ENCODE measurements at places on chromosomes 11 and 22.
A peak's percentile ranks its signal among the peaks of the same experiment; 100 is the strongest.

GRCh38 chr22:21791635-21792625 is 56.3 kb upstream of the YPEL1 start:
- H3K36me3 ChIP-seq: peaks cover 17% of the 10 kb centered on the region
- H3K4me1 ChIP-seq: peaks cover 6% of the 10 kb centered on the region
- no peaks in the 10 kb centered on the region for H3K27me3 ChIP-seq
- peak overlapping the region; percentile 24 for H3K27ac ChIP-seq
- no peak for DNase-seq
- H3K4me3 ChIP-seq: no peak overlapping the region

GRCh38 chr22:32874385-32874784 is 72.9 kb downstream of the TIMP3 start:
- no peak overlapping the region for H3K4me3 ChIP-seq
- H3K4me1 ChIP-seq: no peaks in the 10 kb centered on the region
- H3K27ac ChIP-seq: no peak overlapping the region
- peaks cover 11% of the 10 kb centered on the region for H3K27me3 ChIP-seq

DNA sequence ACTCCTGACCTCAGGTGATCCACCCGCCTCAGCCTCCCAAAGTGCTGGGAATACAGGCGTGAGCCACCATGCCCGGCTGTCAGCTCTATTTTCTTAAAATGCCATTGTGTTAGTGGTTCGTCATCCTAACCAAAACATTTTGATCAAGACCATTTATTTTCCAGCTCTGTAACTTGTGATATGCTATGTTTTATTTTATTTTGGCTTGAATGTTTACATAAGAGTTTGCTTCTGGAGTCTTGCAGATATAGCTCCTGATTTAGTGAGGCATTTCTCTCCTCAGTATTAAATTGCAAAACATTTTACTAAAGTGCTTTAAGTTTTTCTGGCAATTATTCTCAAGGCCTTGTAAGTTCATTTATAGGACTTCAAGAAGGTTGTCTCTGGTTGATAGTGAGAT is 4.4 kb downstream of the EP300 start:
- peaks cover 41% of the 10 kb centered on the region for H3K4me1 ChIP-seq
- H3K4me3 ChIP-seq: peak overlapping the region; percentile 47
- no peak for DNase-seq

DNA sequence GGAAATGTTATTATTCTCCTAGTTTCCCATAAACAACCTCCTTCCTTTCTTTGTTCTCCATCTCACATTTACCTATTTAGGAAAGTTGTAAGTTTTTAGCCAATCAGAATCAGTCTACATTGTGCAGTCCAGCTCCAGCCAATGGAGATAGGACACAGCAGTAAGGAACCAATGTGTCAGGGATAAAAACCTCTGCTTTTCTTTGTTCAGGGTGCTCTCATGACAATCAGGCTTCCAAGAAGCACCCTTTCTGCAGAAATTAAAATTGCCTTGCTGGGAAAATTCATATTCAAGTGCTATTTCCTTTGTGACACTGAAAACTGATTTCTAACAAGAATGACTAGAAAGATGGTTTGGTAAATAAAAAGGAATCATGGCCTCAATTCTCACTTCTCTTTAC is 14.6 kb downstream of the SCGB2A1 start:
- DNase-seq: no peak
- H3K36me3 ChIP-seq: no peaks in the 10 kb centered on the region
- no peak overlapping the region for H3K4me3 ChIP-seq
- no peak overlapping the region for H3K27ac ChIP-seq
- no peaks in the 10 kb centered on the region for H3K4me1 ChIP-seq

DNA sequence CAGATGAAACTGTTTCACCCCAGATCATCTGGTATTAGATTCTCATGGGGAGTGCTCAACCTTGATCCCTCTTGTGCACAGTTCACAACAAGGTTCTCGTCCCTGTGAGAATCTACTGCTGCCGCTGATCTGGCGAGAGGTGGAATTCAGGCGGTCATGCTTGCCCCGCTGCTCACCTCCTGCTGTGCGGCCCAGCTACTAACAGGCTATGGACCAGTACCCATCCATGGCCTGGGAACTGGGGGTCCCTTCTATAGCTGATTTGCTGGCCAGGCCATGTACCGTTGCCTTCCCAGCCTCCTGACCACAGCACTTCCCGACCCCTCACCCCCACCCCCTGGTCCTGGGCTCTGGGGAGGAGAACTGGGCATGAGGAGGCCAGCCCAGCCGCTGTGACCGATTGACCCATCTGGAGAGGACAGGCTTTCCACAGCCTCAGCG is 2.6 kb downstream of the PHLDA2 start:
- no peaks in the 10 kb centered on the region for H3K36me3 ChIP-seq
- no peak overlapping the region for H3K4me3 ChIP-seq
- peaks cover 11% of the 10 kb centered on the region for H3K4me1 ChIP-seq
- H3K27ac ChIP-seq: no peak overlapping the region
- DNase-seq: no peak
- H3K27me3 ChIP-seq: peaks cover 8% of the 10 kb centered on the region

DNA sequence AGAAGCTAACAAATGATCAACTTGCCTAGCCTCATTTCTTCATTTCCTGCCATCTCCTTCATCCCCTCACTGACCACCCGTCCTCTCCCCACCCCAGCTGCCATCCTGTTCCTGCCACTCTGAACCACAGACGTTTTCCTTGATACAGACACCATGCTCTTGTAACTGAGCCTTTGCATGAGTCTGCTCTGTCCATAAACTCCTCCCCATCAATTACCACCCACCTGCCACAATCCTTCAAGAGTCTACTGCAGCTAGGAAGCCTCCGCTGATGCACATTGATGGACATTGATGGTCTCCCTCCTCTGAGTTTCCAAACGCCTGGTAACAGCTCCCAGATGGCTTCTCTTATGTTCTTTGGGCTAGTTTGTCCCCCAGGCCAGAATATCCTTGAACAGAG is 193.8 kb downstream of the DBX1 start:
- H3K27me3 ChIP-seq: peaks cover 19% of the 10 kb centered on the region
- no peaks in the 10 kb centered on the region for H3K36me3 ChIP-seq
- DNase-seq: no peak
- no peak overlapping the region for H3K27ac ChIP-seq
- no peak overlapping the region for H3K4me3 ChIP-seq
- peaks cover 10% of the 10 kb centered on the region for H3K4me1 ChIP-seq

DNA sequence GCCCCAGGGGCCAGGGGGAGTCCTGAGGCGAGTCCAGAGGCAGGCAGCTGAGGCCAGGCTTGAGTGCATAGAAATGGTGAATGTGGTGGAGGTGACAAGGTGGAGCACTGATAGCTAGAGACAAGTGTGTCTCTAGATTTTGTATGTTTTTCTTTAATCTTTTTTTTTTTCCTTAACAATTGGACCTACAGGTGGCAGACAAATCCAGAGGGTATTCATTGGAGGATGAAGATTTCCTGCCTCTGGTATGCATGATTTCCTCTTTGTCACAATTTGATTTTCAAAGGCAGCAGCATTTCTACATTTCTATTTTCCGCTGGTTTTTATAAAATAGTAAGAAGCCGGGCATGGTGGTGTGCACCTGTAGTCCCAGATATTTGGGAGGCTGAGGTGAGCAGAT is 47.7 kb upstream of the DKK3 start:
- H3K27me3 ChIP-seq: peaks cover 2% of the 10 kb centered on the region
- no peaks in the 10 kb centered on the region for H3K36me3 ChIP-seq
- no peak overlapping the region for H3K4me3 ChIP-seq
- no peak for DNase-seq

DNA sequence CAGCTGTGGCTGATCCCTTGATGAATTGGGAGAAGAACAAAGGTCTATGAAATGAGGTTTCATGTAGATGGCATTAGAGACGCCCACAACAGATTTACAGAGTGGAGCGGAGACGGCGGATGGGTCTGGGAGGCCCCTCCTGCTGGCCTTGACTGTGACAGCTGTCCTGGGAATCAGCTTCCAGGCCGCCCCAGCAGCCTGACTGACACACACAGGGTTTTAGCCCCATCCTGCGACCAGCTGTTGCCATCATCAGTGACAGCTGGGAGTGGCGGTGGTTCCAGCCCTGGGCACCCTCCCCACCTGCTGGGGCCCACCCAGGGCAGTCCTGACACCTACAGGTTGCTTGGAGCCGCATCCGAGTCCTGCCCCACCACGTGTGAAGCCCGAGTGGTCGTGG is 64.0 kb upstream of the PPP6R3 start:
- no peaks in the 10 kb centered on the region for H3K36me3 ChIP-seq
- H3K27me3 ChIP-seq: no peaks in the 10 kb centered on the region
- no peak overlapping the region for H3K4me3 ChIP-seq
- peaks cover 2% of the 10 kb centered on the region for H3K4me1 ChIP-seq

DNA sequence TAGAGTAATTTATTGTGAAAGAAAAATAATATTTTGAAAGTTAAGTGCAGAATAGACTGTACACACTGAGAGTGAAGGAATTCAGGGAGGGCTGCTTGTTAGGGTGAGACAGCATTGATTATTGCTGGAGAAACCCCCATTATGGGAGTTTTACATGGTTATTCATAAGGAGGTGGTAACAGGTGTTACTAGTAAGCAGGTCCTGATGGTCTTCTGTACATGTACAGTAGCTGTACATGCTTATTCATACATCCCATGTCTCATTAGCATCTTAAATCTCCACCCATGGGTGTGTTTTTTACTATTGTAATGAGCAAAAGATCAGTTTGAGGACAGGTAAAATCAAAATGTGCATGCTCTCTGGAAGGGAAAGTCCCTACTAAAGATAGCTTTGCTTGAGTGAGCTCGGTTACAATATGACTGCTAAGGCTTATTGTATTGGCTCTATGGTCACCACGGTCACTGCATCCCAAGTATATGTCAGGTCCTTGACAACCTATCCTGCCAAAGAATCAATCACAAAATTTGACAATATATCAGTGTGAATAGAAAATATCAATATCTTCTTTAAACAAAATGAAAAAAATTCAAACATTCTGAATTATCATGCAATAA is 6.2 kb downstream of the KDM4F start:
- peaks cover 1% of the 10 kb centered on the region for H3K27me3 ChIP-seq
- no peak overlapping the region for H3K27ac ChIP-seq
- H3K36me3 ChIP-seq: no peaks in the 10 kb centered on the region
- peaks cover 10% of the 10 kb centered on the region for H3K4me1 ChIP-seq
- H3K4me3 ChIP-seq: no peak overlapping the region
- DNase-seq: no peak

DNA sequence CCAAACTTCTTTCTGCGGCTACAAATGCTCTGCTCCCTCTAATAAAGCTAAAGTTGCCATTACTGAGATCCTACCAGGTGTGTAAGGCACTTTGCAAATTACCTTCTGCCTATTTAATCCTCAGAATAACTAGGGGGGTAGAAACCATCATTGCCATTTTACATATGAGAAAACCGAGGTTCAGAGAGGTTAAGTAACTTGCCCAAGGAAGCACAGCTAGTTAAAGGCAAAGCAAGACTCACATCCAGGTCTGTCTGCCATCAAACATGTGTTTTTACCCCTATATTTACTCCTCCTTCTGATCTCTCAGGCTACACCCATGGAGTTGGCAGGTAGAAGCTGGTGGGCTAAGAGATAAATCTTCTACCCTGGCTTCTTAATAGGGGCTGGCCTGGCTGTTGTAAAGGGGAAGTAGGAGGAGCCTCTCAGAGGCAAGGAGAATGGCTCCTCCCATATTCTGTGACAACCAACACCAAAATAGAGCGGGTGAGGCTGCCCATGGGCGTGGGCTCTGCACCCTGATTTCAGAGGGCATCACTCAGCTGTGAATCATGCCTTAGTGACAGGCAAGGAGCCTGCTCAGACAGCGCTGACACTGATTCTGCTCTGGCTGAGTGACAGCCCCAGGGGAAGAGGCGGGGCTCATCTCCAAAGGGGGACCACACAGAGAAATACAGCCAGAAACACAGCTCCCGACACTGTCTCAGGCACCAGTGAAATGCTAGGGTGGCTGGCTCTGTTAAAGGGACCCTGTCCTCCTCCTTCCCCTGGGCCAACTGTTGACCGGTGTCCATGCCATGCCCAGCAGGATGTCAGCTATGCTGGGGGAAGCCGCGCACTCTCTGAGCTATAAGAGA is 106.8 kb downstream of the ABTB2 start:
- no peaks in the 10 kb centered on the region for H3K36me3 ChIP-seq
- peak; percentile 65 for DNase-seq
- no peaks in the 10 kb centered on the region for H3K27me3 ChIP-seq
- H3K27ac ChIP-seq: peak overlapping the region; percentile 69
- peak overlapping the region; percentile 40 for H3K4me3 ChIP-seq
- H3K4me1 ChIP-seq: peaks cover 16% of the 10 kb centered on the region

GRCh38 chr11:131691181-131692041 is 321.0 kb downstream of the NTM start:
- peaks cover 17% of the 10 kb centered on the region for H3K27me3 ChIP-seq
- H3K4me3 ChIP-seq: no peak overlapping the region
- no peak for DNase-seq
- no peak overlapping the region for H3K27ac ChIP-seq
- H3K4me1 ChIP-seq: peaks cover 3% of the 10 kb centered on the region
- H3K36me3 ChIP-seq: no peaks in the 10 kb centered on the region

- H3K27me3 ChIP-seq: peaks cover 9% of the 10 kb centered on the region
- H3K4me3 ChIP-seq: no peak overlapping the region
- no peak overlapping the region for H3K27ac ChIP-seq
- no peak for DNase-seq
Measured at GRCh38 chr22:25174888-25175411, 24.7 kb upstream of the CRYBB3 start.

DNA sequence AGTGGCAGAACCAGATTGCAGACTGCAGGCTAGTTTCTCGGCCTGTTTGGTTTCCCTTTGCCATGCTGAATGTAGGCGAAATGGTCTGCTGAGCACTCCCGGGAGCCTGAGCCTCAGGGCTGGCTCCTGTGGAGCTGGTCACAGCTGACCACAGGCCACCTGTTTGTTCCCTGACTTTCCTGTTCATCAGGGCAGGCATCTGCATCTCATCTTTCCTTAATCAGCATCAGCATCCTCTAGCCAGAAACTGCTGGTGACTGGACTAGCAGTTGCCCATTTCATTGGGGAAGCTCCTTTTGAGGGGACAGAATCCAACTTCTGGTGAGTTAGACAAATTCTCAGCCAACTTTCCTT is 20.2 kb upstream of the C11orf96 start:
- no peaks in the 10 kb centered on the region for H3K27me3 ChIP-seq
- H3K27ac ChIP-seq: no peak overlapping the region
- no peak overlapping the region for H3K4me3 ChIP-seq
- peaks cover 22% of the 10 kb centered on the region for H3K36me3 ChIP-seq
- no peak for DNase-seq

DNA sequence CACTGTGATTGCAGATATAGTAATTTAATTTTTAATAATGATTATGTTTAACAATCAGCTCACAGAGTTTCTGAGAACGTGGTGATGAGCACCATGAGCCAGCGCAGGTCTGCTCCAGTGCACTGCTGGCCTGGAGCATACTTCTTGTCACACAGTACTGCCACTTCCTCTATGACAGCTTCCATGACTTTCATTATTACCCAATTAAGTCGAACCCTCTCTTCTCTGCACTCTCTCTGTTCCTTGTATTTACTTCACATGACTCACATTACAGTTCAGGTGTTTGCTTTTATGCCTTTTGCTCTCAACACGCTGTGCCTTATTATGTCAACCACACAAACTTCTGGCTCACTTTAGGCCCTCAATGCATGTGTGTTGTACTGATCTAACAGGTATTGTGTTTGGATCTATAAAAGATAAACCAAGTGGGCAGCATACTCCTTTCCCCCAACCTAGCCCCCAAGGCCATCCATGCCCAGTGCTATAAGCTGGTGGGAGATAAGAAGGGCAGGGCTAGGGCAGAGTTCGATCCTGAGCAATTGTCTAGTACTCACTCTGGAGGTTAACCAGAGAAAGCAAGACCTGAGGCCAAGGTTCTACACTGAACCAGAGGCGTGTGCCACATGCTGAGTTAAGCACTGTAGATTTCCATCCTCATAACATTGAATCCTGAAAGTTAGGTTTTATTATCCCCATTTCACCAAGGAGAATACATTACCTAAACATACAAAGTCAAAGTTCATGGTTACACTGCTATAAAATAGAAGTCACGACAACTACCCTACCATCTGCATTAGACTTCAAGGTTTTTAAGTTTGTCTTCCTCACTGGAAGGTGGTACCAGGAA is 356.5 kb downstream of the INSC start:
- no peaks in the 10 kb centered on the region for H3K36me3 ChIP-seq
- H3K4me1 ChIP-seq: peaks cover 2% of the 10 kb centered on the region
- no peak overlapping the region for H3K4me3 ChIP-seq
- DNase-seq: no peak
